Pulmonary artery endothelial cell (primary cell): ENCODE measurements at places on chromosomes 7 and 10. TPM values are rescaled to one million over a fixed set of nuclear protein-coding genes. Genes with fewer than 3 reads are reported as not detected.

DNA sequence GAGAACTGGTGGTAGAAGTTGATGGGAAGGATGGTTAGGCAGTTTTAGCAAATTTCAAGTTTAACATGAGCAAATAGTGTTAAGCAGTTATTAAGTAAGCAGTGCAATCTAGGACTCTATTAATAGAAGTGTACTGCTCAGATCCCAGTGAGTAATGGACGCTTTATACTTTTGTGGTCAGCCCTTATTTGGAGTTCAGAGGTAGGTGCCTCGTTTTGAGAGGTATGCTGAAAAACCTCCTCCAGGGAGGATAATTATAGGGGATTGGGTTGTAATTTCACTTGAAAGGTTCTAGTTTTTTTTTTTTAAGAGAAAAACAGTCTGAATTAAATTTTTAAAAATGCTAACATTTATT is 33.5 kb upstream of the CCDC7 start:
- no peak for DNase-seq

GRCh38 chr7:131867461-131867860 is 311.0 kb upstream of the PODXL start:
- DNase-seq = no peak

DNA sequence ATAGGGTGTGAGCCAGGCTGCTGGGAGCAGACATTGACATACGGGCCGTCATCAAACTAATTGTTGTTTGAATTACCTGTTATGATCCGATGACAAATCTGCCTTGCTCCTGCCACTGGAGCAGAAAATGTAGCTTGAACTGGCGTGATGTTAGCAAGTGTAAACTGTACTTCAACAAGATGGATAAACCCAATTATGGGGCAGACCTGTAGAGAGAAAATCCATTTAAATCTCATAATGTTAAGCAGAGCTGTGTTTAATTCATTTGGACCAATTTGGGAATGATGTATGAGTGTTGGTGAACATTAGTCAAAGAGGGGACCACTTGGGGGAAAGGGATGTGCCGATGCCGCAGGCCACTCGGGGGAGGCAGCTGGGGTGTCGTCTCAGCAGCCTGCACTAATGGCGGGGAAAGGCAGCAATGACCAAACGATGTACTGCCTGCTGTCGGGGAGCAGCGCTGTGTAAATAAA is 27.4 kb downstream of the TCF7L2 start:
- no peak for DNase-seq

GRCh38 chr10:78808736-78809367 is 259.9 kb upstream of the ZMIZ1 start:
- DNase-seq = no peak

DNA sequence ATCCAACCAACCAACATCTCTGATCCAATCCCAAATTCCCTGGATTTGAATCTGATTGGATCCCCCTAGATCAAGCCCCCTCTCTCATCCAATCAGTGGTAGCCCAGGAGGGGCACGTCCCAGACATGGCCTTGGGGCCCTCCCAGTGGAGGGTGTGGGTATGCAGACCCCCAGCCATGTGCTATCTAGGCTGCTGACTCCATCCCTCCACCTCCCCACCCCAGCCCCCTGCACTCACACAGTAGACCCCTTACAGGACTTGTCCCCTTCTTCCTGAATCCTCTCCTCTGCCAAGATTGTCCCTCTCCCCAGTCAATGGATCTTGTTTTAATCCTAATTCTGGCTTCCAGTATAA is 153.4 kb downstream of the OAT start:
- DNase-seq = no peak

DLX6 gene
- total RNA-seq = not detected in 2 replicates

TMEM140 gene
- 13.4 and 44.6 TPM in 2 replicates for total RNA-seq

- DNase-seq = no peak
Measured at GRCh38 chr7:96640054-96640453, 69.6 kb downstream of the SEM1 start.

GRCh38 chr7:129468087-129468486 is 33.9 kb downstream of the STRIP2 start:
- no peak for DNase-seq

- DNase-seq = no peak
Measured at GRCh38 chr7:129494041-129494440, 8.3 kb upstream of the SMKR1 start.

GRCh38 chr7:116571552-116571951 is 46.7 kb downstream of the CAV1 start:
- no peak for DNase-seq

DNA sequence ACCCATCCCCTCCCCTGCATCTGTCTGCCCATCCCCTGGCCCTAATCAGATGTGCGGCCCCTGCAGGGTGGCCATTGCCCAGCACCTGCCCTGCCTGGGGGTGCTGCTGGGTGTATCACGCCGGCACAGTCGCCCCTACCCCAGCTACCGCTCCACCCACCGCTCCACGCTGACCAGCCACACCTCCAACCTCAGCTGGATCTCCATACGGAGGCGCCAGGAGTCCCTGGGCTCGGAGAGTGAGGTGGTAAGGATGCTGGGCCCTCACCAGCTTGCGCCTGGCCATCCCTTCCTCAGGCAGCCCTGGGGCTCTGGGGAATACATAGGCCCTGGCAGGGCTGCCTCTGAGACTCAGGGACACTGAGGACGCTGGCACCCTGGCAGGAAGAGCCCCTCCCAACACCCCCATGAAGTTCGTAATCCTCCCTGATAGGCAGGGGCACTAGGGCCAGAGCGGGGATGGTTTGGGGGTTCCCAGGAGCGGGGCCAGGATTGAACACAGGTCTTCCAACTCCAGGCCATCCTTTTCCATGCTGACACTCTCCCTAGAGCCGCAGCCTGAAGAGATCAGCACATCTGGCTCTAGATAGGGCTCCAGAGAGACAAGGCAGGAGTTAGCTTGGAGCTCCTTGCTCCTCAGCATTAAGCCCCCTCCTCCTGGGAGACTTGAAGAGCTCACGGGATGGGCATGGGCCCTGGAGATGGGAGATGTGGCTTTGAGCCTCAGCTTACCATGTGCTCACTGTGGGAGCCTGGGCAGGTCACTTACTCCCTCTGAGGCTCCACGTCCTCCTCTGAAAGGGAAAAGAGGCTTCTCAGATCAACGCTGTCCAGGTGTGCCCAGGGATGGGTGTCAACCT is 5.9 kb upstream of the LDB3 start:
- no peak for DNase-seq

DNA sequence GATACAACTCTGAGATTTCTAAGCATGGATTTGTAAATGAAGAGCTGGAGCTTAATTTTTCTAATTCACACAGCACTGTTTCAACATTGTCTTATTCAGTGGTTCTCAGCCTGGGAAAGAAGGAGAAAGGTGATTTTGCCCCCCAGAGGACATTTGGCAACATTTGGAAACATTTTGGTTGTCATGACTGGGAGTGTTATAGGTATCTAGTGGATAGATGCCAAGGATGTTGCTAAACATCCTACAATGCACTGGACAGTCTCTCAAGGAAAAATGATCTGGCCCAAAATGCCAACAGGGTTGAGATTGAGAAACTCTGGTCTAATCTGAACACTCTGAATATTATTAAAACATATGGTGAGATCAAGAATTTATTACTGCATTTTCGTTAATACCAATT is 3.8 kb upstream of the CAV2 start:
- DNase-seq = no peak

- DNase-seq = no peak
Measured at GRCh38 chr7:97697396-97697795, 34.5 kb upstream of the TAC1 start.

- no peak for DNase-seq
Measured at GRCh38 chr10:21990449-21990848, 13.1 kb downstream of the DNAJC1 start.

TPK1 gene
- 17.5 and 22.9 TPM in 2 replicates for total RNA-seq

- DNase-seq = no peak
Measured at GRCh38 chr10:28939281-28940157, 262.2 kb downstream of the BAMBI start.

LDB1 gene
- total RNA-seq = 32.4 and 33.0 TPM in 2 replicates

DNA sequence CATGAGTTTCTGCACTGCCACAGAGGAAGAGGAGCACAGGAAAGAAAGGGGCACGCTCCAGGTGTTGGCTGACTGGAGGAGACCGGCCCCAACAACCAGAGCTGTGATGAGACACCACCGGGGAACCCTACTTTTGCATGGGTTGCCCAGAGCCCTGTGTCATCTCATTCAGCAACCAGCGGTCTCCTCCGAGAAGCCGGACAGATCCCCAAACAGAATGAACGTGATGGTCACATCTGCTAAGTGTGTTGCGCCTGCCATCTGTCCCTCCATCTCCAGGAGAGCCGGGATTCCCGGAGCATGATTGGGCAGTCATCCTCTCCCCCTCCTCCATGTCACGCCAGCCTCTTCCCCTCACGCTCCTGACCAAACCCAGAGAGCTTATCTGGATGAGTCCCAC is 22.9 kb downstream of the PARP12 start:
- no peak for DNase-seq

ZPBP gene
- total RNA-seq = not detected in 2 replicates

GRCh38 chr10:74738985-74739567 is 87.3 kb upstream of the KAT6B start:
- DNase-seq = no peak

DNA sequence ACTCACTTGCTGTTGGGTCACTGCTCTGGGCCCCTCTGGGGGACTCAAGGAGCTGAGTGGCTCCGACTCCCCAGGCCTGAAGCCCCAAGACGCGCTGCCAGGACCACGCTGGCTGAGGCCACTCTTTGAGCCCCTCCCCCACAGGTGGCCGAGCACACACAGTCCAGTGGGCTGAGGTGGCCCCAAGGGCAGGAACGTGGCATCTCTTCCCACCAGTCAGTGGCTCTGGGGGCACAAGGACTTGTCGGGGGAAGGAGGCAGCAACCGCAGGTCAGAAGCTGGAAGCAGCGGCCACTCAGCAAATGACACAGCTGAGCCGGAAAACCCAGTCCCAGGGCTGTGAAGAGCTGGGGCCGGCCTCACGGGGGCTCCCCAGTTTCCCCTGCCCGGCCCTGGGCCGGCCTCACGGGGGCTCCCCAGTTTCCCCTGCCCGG is 24.1 kb downstream of the GRIFIN start:
- DNase-seq = no peak

AKR1C2 gene
- 2.5 and 4.0 TPM in 2 replicates for total RNA-seq

GRCh38 chr7:135634191-135634878 is 28.0 kb upstream of the STMP1 start:
- no peak for DNase-seq

GRCh38 chr7:128017862-128018845 is 13.1 kb downstream of the LRRC4 start:
- DNase-seq = peak; percentile 41

DNA sequence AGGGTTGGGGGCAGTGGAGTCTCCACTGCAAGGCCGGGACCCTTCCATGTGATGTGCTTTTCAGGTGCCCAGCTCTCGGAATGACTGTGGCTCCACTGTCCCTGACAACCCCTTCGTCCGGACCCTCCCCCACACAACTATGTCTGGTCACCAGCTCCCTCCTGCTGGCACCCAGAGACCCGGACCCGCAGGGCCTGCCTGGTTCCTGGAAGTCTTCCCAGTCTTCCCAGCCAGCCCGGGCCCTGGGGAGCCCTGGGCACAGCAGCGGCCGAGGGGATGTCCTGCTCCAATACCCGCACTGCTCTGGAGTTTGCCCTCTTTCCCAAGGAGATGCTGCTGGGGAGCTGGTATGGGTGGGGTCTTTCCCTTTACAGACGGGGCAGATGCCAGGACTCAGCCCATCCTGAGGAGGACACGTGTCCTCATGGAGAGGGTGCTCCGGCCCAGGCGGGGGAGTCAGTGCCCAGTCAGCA is 5.5 kb downstream of the ATP6V0E2 start:
- DNase-seq = no peak

DNA sequence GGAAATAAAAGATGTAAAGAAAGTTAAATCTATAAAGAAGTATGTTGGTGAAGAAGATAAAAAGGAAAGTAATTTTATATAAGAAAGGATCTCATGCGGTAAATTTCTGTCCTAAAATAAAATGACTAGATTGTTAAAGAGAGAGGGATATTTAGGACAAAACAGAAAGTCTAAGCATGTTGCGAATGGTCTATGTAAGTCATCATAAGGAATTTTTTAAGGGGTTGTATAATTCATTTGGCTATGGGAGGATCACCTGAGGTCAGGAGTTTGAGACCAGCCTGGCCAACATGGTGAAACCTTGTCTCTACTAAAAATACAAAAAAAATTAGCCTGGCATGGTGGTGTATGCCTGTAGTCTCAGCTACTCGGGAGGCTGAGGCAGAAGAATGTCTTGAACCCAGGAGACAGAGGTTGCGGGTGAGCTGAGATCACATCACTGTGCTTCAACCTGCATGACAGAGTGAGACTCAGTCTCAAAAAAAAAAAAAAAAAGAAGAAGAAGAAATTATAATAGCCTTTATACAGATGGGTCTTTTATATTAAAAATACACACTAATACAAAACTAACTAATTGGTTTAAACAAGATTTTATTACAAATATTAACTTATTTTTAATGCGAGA is 294.3 kb downstream of the MAGI2 start:
- no peak for DNase-seq

GRCh38 chr7:106372595-106373318 is 88.0 kb upstream of the NAMPT start:
- DNase-seq = no peak

- no peak for DNase-seq
Measured at GRCh38 chr10:116836902-116837523, 12.3 kb upstream of the ENO4 start.

DNA sequence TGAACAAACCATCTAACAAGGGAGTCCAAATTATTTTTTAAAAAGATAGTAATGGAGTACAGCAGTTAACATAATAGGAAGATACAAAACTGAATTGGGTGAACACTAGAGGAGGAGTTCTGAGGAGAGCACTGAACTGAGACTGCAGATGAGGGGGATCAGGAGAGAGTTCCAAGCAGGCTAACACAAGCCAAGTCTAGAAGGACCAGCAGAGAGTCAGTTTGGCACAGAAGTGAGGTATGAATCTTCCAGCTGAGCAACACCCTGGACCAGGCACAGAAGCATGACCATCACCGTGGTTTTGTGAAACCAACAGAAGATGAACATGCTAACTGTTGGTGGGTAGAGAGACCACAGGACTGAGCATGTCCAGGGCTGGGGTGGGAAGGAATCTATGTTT is 30.8 kb upstream of the PLCE1 start:
- DNase-seq = no peak

TRDMT1 gene
- total RNA-seq = 4.9 and 6.7 TPM in 2 replicates

TMEM60 gene
- total RNA-seq = 9.2 and 10.2 TPM in 2 replicates

ZNF239 gene
- total RNA-seq = 1.1 and 2.2 TPM in 2 replicates

DNA sequence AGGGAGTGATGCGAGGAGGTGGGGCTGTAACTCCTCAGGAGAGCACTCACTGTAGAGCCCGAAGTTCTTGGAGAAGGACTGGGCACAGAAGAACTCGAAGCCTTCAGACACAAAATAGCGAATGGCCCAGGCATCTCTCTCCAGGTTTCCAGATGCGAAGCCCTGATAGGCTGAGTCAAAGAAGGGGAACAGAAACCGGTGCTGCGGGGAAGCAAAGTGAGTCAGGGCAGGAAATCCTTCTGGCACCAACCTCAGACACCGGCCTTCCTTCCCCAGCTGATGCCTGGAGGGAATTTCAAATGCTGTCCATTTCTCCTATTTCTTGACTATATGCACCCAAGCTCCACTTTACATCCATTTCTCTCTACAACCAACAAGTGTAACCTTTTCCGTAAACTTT is 26.8 kb downstream of the GOT1 start:
- peak; percentile 59 for DNase-seq

- DNase-seq = no peak
Measured at GRCh38 chr10:50846753-50847152, 38.7 kb downstream of the A1CF start.

- DNase-seq = no peak
Measured at GRCh38 chr7:116577320-116577871, 52.6 kb downstream of the CAV1 start.

CHST3 gene
- 12.9 and 16.7 TPM in 2 replicates for total RNA-seq
